ENCODE measurements at places on chromosomes 2 and 18.

- no peak for DNase-seq
Observed at GRCh38 chr2:120885321-120885720, 149.7 kb downstream of the GLI2 start.

- DNase-seq, result peak; percentile 66
Observed at GRCh38 chr2:174682578-174683391, 81.5 kb downstream of the CHRNA1 start.

DNA sequence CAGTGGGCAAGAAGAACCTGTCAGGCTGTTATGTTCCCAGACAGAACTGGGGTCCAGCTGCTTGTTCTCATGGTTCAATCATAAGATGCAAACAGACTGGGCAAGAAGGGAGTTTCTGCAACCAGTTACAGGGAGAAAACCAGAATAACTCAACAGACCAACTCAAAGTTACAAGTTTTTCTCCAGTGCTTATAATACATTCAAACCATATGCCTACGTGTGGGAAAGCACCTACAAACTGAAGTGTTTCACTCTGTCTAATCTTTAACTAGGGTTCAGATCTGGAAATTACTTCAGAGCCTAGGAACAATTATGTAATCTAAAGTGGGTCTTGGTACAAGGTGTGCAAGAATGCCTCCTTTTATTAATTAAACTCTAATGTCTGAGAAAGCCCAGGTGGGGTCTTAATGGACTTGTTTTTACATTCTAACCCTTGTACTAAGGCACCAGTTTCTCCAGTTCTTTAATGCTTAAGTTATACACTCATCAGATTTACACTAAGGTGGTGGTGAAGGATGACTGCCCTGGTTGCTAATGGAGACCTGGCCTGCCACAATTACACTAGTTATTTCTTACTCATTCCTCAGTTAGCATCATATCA is 951.9 kb downstream of the TSN start:
- DNase-seq, result no peak

DNA sequence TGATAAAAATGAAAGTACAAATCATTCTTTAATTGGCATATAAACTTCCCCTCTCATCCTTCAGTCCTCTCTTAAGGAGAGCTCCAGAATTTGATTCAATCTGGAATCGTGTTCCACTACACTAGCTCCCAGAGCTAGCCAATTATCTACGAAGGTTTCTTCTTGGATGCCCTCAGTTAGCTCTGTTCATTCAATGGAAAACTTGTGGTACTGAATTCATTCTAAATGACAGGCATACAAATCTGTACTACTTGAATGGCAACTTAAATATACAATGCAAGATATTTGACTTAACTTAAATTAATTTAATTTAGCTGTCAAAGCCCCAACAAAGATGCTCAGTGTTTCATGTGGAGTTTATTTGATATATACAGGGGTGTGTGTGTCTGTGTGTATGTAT is 1474.2 kb upstream of the CELF4 start:
- DNase-seq, result no peak

DNA sequence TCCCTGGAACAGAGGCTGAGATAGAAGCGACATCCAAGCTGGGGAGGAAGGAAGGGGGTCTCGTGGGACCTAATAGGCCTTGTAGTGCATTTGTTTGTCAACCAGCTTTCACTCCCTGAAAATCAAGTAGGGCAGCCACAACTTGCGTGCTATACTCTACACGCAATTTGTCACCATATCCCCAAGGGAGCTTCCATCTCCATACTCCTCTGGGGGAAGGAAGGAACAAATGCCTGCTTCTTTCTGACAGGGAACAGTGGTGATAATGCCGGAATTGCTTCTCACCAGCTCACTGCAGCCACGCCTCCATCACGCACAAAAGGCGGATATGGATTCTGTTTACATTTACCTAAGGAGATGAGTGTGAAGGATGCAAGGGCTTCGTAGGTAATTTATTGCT is 213.4 kb downstream of the TMEM163 start:
- no peak for DNase-seq

GRCh38 chr18:2572892-2573291 is 1.5 kb downstream of the NDC80 start:
- no peak for DNase-seq

- no peak for DNase-seq
Observed at GRCh38 chr2:136468799-136469369, 296.5 kb upstream of the THSD7B start.

- DNase-seq, result no peak
Observed at GRCh38 chr2:102424754-102425153, 1.8 kb downstream of the IL18RAP start.

DNA sequence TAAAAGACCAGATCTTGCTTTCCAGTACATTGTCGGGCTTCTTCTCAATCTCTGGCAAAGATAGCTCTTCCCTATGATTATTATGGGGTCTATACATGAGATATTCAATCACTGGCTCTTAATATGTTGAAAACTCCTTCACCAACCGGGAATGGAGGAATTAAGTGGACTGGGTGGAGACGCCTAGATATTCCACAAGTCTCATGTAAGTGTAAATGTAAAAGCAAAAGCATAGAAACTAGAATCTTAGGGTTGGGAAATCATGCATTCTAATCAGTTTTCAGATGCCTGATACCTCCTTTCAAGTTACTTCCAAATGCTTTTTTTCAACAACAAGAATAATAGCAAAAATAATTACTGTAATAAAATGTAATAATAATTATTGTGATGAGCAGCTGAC is 38.0 kb downstream of the DPP4 start:
- DNase-seq, result no peak

- no peak for DNase-seq
Observed at GRCh38 chr2:168849610-168850009, 40.6 kb downstream of the SPC25 start.

GRCh38 chr18:59189008-59189407 is 30.9 kb upstream of the GRP start:
- DNase-seq, result no peak

GRCh38 chr2:79994965-79995364 is 309.6 kb downstream of the LRRTM1 start:
- no peak for DNase-seq

DNA sequence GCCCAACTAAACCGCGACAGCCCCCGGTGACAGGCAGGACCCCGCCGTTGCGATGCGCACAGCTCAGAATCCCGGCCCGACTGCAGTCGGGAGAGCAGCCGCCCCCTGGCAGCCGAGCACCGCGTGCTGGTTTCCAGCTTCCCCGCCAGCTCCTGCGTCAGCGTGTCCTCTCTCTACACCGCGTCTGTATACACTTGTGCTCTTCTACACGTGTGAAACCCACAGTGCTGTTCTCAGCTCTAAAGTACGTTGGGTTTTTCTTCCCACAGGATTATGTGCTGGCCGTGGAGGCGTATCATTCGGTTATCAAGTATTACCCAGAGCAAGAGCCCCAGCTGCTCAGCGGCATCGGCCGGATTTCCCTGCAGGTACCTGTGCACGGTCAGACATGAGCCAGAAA is 54.0 kb downstream of the ADI1 start:
- DNase-seq, result no peak

DNA sequence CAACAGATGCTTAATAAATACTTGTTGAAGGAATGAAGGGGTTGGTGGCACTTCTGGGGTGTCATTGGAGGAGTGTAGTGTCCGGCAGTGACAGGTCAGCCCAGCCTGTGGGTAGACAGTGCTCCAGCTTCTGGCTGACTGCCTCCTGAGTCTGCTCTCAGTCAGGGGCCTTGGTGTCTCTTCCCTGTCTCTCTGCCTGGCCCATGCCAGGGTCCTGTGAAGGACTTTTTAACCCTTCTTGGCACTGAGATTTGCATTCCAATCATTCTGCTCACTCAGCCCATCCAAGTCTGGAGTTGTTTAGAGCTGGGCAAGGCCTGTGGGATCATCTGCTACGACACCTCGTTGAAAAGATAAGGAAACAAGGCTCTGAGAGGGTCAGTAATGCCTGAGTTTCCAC is 1.4 kb upstream of the KCNK3 start:
- no peak for DNase-seq

GRCh38 chr2:197838036-197838435 is 33.6 kb downstream of the PLCL1 start:
- no peak for DNase-seq

DNA sequence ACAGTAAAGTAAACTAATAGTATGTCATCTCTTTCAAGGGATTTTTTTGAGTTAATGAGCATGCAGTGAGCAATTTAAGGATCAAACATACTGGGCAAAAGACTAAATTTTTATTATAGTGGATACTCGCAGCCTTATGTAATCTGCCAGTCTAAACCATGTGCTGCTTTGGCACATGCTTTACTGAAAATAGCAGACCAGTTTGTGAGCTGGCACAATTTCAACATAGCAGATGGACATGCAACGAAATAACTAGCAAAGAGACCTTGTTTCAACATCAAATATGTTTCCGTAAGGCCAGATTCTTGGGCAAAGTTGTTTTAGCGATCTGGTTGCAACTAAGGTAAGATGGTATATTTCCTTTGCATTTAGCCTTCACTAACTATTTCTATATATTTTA is 807.3 kb downstream of the NR4A2 start:
- no peak for DNase-seq

DNA sequence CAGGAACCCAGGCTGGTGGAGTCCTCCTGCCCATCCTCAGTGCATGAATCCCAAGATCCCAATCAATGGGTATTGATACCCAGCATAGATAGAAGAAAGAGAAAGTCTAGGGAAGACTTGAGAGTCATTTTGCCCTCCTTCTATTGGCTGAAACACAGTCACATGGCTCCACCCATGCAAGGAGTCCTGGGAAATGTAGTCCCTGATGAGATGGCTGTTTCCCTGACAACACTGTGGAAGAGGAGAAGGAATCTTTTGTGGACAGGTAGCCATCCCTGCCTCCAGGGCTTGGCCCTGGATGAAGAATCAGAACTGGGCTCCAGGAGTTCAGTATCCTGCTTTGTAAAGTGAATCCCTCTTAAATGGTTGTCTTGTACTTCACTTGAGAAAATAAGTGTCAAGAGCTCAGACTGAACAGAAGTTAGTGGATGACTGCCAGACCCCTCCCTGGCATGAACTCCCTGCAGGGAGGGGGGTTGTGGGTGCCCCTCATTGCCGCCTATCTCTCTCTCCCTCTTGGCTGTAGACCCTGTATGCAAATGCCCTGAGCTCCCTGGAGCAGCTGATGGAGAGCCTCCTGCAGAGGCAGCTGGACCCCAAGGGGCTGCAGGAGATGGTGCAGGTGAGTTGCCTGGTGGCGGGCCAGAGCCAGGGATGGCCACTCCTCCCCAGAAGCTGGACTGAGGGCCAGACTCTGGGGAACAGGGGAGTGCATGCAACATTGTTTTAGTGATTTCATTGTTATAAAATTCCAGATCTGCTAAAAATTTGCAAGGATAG is 36.1 kb downstream of the MROH2A start:
- DNase-seq, result no peak

DNA sequence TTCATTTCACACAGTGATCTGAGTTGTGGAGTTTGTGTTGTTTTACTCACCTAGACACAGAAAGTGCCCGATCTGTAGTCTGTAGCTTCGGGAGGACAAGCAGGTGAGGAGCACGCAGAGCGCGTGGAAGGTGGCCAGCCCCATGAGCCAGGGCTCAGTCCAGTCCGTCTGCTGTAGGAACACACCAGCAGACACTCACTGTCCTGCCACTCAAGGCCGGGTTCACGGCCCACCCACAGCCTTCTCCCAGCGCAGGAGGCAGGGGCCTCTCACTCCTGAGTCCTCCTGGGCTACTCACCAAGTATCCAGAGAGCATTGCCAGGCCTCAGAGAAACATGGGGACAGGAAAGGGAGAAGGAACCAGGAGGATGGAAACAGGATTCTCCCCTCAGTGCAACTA is 1.7 kb downstream of the TMEM18 start:
- no peak for DNase-seq

DNA sequence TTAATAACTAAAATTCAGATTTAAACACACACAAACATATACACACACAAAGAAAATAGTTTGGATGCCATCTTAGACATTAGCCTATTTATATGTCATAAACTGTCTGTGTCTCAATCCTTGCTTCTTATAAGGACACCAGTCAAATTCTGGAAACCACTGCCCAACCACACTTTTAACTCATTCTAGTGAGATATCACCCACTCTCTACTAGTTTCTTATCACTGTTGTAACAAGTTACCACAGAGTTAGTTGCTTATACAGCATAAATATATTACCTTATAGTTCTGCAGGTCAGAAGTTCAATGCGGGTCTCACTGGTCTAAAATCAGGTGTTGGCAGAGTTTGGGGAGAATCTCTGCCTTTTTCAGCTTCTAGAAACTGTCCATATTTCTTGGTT is 239.1 kb downstream of the MTX2 start:
- DNase-seq, result no peak

- DNase-seq, result no peak
Observed at GRCh38 chr18:55239740-55240139, 280.5 kb upstream of the CCDC68 start.

GRCh38 chr18:13136056-13136903 is 82.3 kb upstream of the LDLRAD4 start:
- peak; percentile 74 for DNase-seq

DNA sequence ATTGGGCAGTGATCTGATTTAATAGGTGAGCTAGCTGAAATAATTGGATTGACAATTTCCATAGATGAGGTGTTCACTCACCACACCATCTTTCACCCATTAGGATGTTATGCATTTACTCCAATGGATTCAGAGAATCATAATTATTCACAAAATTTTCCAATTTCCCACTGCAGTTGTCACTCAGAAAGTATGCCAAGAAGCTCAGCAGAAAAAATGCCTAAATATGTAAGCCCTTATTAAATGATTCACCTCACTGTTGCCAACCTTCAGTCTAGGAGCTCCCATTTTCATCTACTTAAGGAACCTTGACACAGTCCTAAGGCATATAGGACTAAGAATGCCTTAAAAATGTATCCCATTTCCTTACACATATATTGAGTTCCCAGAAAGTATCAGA is 94.3 kb downstream of the MBD2 start:
- DNase-seq, result no peak

DNA sequence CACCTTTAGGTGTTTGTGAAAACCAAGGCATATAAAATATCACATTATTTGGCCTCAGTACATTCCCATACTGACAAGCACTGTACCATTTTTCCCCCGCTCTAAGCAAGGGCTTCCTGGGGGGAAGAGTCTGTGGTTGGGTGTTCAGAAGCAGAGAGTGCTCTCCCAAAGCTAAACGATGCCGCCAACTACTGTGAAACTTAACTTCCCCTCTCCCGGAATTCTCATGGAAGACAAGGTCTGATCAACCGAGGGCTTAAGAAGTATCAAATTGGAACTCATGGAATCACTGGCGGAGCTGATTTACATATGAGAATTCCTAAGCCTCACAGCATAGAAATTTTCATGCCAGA is 433 bp upstream of the MFF start:
- DNase-seq, result no peak

- DNase-seq, result no peak
Observed at GRCh38 chr2:105733875-105734274, 10.8 kb upstream of the NCK2 start.

GRCh38 chr2:130853391-130853790 is 16.7 kb downstream of the ARHGEF4 start:
- no peak for DNase-seq

- DNase-seq, result peak; percentile 27
Observed at GRCh38 chr2:166180951-166181812, 53.4 kb upstream of the SCN1A start.
